ENCODE measurements at places on chromosomes 5 and 9.
A peak's percentile ranks its signal among the peaks of the same experiment; 100 is the strongest.

GRCh38 chr9:98777618-98778017, 18.7 kb downstream of the ANKS6 start:
- DNase-seq: no peak

DNA sequence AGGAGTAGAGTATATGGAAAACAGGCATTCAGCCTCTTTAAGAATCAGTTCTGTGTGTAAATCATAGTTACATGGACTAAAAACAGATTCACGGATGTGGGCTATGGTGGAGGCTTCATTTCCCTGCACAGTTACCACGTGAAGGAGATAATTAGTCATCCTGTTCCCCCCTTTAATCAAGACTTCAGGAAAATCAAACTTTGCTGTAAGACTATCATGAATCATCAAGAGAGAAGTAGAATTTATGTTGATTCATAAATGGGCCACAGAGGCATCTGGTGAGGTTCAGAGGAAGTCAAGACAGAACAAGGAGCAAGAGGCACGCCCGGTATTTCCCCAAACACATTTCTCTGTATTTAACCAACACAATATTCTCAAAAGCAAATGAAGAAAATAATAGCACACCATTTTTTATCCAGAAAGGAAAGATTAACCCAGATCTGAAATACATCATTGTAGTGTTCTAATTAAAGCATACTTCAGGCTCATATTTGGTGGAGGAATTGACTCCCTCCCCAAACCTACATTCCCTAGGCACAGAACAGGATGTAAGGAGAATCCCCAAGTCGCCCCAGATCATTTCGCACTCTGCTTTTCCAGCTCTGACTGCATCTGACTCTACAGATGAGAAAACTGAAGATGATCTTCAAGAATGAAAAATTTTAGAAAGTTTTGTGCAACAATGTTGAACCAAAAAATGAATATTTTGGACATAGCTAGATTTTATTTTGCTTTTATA, 175.8 kb upstream of the GAS1 start:
- peak; percentile 58 for DNase-seq

- no peak for DNase-seq
Measured at GRCh38 chr5:138372225-138372624, 19.7 kb downstream of the KDM3B start.

DNA sequence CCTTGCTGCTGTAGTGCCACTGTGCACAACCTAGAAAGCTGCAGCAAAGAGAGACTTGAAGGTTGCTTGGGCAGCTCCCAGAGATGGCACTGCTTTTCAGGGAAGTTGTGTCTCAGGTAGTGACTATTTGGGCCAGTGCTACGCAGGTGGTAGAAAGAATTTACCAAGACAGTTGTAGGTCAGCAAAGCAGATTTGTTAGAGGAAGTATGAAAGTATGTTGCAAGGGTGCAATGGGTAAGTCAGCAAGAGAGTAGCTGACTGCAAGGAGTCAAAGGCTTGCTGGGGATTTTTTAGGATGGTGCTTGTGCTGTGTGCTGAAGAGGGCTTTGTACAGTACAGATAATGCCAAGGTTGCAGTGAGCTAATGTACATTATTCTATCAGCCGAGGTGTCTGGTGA, 33.5 kb upstream of the SPARC start:
- no peak for DNase-seq

GRCh38 chr5:134948911-134949310, 18.8 kb upstream of the CATSPER3 start:
- DNase-seq: no peak

- DNase-seq: no peak
Measured at GRCh38 chr5:160966921-160967320, 114.9 kb upstream of the ATP10B start.

DNA sequence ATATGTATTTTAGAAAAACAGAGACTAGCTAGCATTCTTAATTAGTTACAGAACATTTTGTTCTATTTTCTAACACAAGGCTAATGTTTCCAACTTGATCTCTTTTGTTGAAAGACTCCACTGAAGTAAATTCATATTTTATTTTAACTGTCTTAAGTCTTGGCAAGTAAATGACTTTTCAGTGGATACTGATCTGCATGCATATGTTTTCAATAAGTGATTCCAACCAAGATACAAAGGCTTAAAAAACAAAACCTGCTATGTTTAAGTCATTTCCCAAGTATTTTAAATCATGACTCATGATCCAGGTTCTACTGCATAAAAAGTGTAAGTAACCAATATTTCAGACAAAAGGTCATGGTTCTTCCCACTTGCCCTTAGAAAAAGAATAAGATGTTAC, 5.7 kb downstream of the CDO1 start:
- peak; percentile 16 for DNase-seq

DNA sequence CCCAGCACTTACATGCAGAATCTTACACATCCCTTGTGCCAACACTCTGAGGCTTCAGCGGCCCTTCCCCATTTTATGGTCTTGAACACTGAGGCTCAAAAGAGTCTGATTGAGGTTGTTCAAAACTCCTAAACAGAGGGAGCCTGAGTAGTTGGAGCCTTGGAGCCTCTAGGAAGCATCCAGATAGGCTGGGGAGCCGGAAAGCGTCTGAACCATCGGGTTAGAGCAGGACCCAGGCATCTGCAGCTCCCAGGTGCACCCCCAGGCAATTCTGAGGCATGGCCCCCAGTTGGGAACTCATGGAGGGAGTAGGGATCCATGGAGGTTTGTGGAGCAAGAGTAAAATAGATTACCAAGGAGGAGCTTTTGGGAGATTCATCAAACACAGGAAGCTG, 3.8 kb downstream of the OLFML2A start:
- DNase-seq: no peak

- peak; percentile 4 for DNase-seq
Measured at GRCh38 chr5:175590471-175590881, 67.4 kb upstream of the HRH2 start.

DNA sequence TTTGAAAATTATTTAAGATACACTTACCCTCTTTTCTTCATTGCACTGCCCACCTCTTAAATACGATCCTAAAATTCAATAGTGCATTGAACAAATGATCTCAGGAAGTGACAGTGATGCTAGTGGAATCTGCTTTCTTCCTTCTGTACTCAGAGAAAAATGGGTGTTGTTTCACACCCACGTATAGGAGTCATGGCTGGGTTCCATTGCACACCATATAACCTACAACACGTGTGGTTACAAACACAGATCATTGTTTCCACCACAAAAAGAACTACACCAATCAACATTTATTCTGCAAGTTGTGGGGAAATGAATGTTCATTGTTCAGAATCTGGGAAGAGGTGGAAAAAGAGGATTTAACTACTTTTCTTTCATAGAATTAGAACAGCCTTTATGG, 275.9 kb downstream of the MAN2A1 start:
- no peak for DNase-seq

GRCh38 chr5:92758552-92758951, 822.5 kb downstream of the NR2F1-AS1 start:
- DNase-seq: peak; percentile 44

- DNase-seq: peak; percentile 59
Measured at GRCh38 chr5:168472329-168472728, 13.9 kb upstream of the RARS1 start.

GRCh38 chr9:18299449-18299848, 174.5 kb upstream of the ADAMTSL1 start:
- DNase-seq: no peak

GRCh38 chr9:97293207-97293721, 14.2 kb upstream of the CCDC180 start:
- DNase-seq: peak; percentile 36

- DNase-seq: no peak
Measured at GRCh38 chr9:35892051-35892450, 14.0 kb upstream of the HRCT1 start.

- DNase-seq: no peak
Measured at GRCh38 chr9:90658783-90659182, 16.2 kb upstream of the DIRAS2 start.

GRCh38 chr5:27938989-27939388, 900.6 kb upstream of the CDH9 start:
- no peak for DNase-seq

DNA sequence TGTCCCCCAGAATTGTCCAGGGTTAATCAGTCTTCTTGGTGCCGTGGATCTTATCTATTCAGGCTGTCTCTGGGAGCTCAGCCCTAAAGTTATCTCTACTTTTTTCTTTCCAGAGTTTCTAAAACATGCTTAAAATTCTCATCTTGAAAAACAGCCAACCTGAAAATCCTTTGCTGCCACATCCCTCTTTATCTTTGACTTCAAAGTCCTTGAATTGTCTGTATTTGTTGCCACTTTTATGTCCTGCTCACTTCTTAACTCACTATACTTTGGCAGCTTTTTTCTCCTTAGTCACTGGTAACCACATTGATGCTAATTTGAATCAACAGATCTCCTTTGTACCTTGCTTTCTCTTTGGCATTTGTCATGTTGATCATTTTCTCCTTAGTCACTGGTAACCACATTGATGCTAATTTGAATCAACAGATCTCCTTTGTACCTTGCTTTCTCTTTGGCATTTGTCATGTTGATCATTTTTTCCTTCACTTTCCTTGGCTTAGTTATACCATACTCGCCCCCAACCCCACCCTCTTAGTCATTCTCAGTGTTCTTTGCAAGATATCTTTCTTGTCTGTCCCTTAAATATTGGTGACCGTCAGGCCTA, 8.5 kb downstream of the DMXL1 start:
- DNase-seq: peak; percentile 16

DNA sequence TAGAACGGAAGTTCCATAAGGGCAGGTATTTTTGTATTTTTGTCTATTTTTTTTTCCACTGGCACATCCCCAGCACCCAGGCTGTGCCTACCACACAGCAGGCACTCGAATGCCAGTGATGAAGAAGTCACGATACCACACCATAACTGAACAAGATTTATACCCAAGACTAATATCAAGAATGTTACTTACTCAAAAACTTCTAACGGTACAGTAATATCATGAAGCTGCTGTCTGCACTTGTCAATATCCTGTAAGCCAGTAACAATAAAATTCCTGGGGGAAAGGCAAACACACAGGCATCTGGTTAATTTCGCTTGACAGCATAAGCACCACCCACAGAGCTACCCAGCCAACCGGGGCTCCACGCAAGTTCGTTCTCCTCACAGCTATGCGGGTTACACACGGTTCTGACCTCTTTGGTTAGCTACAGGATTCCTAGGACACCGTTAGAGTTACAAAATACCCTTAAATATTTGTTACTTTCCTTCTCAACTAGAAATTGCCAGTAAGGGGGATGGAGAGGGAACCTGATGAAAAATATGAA, 1.3 kb downstream of the MED10 start:
- no peak for DNase-seq

DNA sequence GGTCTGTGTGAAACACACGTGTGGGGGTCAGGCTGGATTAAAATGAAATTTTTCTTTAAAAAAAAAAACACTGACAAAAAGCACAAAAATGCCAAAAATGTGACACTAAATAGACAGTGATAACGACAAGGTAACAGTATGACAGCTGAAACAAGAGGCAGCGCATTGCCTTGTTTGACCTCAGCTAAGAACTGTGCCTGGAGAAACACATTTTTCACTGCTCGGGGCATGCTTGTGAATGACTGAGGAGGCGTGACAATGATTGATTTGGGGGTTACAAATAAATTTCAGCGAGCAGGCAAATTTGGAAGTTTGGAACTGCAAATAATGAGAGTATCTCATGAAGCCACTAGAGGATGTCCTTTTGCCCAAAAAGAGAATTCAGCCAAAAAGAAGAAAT, 44.2 kb upstream of the SPATA31C2 start:
- DNase-seq: no peak

- peak; percentile 4 for DNase-seq
Measured at GRCh38 chr5:83294246-83294645, 177.3 kb upstream of the VCAN start.

- peak; percentile 61 for DNase-seq
Measured at GRCh38 chr5:39074017-39074814, at the start of gene RICTOR. Gene RICTOR (minus strand): TSS chr5:39074399. CDS start chr5:39074377, 22 bp downstream.

- DNase-seq: no peak
Measured at GRCh38 chr5:154197801-154198491, 7.4 kb downstream of the GALNT10 start.

GRCh38 chr9:134863306-134863902, 17.2 kb upstream of the FCN2 start:
- no peak for DNase-seq

- DNase-seq: no peak
Measured at GRCh38 chr5:9545992-9546851, at the start of gene SEMA5A. Gene SEMA5A (minus strand): TSS chr5:9546075. CDS start chr5:9379946, 166,129 bp downstream.

- no peak for DNase-seq
Measured at GRCh38 chr5:92064993-92065392, 681.9 kb upstream of the ARRDC3 start.

DNA sequence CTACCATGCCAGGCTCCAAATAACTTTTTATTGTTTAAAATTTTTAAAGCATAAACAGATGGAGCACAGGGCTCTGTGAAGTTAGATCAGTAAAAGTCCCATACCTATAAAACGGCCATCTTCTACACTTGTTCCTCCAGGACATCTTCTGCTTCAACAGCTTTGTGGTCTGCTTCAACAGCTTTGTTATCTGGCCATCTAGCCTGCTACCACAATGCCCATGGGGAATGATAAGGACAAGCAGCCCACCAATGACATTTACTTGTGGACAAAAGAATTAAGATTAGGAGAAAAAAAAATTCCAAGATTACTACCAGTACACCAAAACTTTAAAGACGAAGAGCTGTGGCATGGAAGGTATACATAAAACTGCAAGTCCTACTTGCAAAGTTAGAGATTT, 2.2 kb upstream of the VPS13A start:
- no peak for DNase-seq

GRCh38 chr9:72596451-72597180, 75.2 kb downstream of the TMC1 start:
- no peak for DNase-seq

DNA sequence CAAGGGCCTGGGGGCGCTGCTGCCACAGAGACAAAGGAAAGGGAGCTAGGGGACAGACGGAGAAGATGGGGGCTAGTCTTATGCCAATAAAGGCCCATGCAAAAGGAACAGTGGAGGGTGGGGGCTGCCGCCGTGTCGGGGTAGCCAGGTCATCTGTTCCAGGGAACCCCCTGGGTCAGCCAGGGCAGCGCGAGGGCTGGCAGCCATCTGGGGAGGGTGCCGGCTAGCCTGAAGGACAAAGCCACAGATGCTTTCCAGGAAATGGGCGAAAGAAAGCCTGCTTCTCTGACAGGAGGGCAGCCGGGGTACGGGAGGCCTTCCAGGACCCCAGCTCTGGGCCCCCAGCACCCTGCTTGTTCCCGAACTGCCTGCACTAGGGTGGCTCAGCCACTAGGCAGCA, 1.6 kb upstream of the CARD9 start:
- no peak for DNase-seq

GRCh38 chr5:143261748-143262392, 141.6 kb downstream of the NR3C1 start:
- no peak for DNase-seq

- DNase-seq: peak; percentile 27
Measured at GRCh38 chr5:119022017-119022745, 33.8 kb upstream of the DTWD2 start.

- DNase-seq: no peak
Measured at GRCh38 chr9:127508901-127509260, 57.6 kb downstream of the LRSAM1 start.
